ENCODE measurements at places on chromosomes 6 and 20.

- DNase-seq = no peak
These were observed 51.2 kb downstream of the CBFA2T2 start for GRCh38 chr20:33541074-33541473.

GRCh38 chr6:36916126-36916525 is 30.4 kb downstream of the C6orf89 start:
- no peak for DNase-seq

DNA sequence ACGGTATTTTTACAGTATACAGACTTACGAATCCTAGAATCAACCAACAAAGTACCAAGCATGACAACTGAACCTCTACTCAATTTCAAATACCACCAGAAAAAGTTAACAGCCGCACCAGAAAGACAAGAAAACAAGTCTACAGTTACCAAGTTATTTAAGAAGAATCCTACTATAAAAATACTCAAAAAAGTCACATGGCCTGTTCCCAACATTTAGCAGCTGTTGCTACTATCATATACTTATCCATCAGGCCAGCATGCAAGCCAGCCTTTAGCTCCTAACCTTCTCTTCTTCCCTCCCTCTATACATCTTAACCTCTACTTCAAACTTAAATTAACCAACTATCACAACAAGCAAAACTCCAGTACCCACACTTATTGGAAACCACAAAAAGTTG is 1.9 kb downstream of the SYNCRIP start:
- DNase-seq = no peak

GRCh38 chr6:6910734-6911295 is 196.9 kb upstream of the RREB1 start:
- no peak for DNase-seq

DNA sequence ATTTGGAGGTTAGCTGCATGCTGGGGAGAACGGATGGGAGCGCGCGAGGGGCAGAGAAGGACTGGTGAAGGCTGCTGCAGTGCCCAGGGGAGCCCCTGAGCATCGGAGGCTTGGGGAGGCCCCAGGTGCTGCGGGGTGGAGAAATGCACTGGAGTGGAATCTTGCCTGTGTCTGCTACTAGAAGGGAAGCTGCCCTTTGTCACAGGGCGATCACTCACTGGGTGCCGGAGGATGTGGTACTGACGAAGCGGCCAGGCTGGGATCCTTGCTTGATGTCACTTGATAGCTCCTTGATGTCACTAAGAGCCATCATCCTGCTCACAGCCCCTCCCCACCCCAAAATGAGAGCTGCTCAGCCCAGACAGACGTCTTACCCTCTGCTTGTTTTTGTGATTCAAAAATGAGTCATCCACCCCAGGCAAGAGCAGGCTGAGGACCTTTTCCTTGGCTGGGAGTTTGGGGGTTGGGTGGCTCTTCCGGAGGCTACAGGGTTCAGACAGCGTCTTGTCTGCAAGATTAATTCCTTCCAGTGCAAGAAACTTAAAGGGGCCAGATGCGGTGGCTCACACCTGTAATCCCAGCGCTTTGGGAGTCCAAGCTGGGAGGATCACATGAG is 62.6 kb upstream of the PMEPA1 start:
- DNase-seq = no peak

DNA sequence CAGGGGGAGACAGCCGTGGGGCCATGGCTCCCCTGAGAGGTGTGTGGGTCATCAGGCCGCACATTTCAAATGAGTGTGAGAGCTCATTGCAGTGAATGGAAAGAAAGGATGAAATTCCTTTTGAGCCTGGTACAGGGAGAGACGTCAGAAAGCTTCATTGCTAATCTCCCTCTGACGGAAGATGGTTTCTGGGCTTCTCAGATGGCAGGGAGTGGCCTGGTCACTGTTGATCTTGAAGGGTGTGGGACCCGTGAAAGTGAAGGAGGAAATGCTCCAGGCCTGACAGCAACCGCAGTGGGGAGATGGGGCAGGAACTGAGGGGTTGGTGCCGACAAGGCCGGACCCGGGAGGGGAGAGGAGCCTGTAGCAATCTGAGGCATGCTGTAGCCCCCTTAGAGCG is 127.4 kb downstream of the MYLK4 start:
- no peak for DNase-seq

DNA sequence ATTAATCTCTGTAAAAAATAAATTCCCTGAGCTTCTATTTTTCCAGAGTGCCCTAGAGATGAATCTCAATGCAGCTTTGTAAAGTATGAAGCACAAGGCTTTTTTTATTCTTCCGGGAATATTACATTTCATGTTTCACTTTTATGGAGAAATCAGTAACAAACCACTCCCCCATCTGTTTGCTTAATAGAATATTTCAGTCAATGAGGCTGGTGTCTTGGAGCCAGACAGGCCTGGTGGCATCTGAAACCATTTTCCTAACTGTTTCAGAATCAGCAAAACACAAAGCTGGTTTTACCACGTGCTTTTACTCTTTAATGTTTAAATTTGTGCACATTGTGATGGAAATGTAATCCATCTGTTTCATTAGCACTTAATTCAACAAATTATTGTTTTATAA is 400.8 kb upstream of the HSF2 start:
- no peak for DNase-seq

DNA sequence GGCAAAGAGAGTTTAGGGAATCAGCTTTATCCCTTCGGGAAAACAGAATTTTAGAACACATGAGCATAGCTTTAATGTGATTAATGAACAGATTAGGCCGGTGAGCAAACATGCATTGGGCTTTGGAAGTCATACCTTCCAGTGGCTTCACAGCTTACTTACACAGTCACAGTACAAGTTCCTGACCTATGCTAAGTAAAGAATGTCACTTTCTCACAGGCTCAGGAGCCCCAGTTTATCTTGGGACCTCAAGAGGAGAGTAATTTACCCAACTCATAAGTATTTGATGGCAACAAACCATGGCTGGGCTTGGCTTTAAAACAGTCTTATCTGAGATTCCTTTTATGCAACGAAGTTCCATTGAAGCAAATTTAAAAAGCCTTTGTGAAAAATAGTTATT is 195.9 kb downstream of the AKAP7 start:
- DNase-seq = no peak

- DNase-seq = no peak
These were observed 45.4 kb upstream of the ID1 start for GRCh38 chr20:31559704-31560093.
